ENCODE measurements at places on chromosomes 12 and 14.

DNA sequence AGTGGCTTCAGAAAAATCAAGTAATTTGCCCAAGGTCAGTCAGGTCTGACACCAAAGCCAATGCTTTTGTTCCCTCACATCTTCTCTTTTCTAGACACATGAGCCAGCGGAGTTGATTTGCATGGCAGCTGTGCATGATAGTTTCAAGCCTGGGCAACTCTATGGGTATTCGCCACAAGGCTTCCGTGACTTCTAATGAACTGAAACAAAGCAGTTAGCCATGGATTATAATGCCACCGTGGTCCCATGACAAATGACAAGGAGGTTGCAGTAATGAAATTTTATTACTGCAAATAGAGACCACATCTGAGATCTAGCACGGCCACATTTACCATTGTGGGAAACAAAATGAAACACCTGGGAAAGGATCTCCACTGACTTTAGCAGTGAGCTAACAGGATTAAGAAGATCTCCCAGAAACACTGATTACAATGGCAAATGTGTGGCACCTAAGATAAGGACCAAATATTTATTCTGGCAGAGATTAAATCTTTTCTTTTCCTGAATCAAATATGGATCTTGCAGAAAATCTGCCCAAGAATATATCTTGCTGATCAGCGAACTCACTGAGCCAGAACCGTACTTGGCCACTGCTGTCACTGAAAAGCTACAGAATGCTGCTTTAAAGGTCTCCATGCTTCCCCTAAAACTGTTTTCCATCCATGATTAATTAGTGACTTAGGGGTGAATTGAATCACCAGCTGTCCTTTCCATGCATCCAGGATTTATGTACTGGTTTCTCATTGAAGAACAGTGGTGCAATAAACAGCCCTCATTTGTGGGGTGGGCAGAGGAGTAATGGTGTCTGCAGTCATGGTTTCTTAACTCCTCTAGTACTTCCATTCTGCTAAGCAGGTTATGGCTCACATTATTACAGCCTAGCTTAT lies 551.0 kb downstream of the DIO2 start:
- no peak for DNase-seq

GRCh38 chr12:96400631-96401075 lies 414 bp upstream of the CDK17 start:
- DNase-seq: no peak

- DNase-seq: no peak
Measured at GRCh38 chr12:40734276-40734675, 42.0 kb downstream of the CNTN1 start.

GRCh38 chr14:90606434-90606833 lies 209.6 kb downstream of the CALM1 start:
- no peak for DNase-seq

- DNase-seq: no peak
Measured at GRCh38 chr12:88633312-88633711, 53.0 kb upstream of the KITLG start.

DNA sequence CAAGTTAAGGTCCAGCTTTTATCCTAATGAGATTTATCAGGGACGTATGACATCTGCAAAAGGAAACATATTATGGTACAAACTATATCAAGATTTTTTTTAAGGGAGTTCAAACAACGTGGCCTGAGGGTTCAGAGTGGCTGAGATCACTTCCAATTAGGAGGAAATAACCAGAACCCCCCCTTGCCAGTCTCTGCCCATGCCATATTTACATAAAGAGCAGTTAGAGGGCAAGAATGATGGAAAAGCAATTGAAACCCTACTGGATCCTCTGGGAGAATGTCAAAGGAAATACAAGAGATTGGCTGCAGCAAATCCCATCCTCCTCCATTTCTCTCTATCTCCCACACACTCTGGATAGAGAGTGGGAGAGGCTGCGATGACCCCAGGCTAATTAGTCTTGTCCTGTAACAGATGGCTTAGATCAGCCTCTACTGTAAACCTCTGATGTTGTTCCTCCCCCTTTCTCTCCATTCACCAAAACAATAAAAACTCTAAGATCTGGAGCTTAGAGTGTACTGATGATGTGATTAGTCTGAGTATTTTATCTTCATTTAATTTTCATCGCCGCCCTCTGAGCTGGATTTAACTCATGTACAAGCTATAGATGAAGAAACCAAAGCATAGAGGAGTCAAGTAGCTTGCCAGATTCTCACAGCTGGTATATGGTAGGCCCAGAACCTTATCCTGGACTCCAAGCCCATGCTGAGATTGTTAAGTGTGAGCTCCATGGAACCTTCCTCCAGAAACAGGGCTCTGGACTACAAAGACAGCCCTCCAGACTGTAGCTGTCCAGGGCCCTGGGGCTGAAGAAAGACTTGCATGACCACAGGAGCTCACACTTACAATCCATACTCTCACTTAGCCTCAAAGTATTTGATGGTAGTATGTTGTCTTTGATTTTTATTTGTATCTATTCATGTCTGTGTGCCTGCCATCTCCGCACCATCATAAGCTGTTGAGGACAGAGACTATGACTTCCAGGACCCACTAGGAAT lies 54.1 kb upstream of the GNG2 start:
- DNase-seq: no peak

GRCh38 chr12:93537769-93538168 lies 34.7 kb upstream of the SOCS2 start:
- DNase-seq: no peak

DNA sequence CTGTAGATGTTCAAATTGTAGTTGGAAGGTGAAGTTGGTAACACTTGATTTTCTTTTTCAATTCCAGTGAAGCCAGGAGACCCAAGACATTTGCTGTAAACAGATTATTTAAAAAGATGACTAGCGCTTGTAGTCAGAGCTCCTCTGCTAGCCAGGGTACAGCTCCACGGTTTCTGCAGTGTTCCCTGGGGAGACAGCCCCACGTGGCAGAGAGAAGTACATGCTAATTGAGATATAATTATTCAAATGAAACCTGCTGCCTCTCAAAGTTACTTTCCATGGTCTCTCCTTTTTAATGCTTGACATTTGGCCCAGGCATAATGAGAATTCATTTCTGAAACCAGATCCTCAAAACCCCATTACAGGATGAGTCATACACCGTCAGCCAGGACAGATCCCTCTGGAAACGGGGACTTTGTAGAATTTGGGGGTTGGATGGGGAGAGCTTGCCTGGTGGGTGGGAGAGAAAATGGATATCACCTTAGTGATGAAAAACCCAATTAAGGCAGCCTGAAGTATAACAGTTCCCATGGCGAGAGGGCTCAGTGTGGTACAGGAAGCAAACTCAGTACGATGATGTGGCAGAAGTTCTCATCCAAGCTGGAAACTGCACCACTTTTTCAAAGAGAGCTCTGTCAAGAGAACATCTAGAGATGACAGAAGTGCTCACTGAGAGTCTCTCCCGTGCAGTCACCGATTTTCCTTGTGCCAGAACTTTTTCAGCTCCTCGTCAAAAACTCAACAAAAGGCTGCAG lies 637.7 kb upstream of the TMEM132C start:
- no peak for DNase-seq

DNA sequence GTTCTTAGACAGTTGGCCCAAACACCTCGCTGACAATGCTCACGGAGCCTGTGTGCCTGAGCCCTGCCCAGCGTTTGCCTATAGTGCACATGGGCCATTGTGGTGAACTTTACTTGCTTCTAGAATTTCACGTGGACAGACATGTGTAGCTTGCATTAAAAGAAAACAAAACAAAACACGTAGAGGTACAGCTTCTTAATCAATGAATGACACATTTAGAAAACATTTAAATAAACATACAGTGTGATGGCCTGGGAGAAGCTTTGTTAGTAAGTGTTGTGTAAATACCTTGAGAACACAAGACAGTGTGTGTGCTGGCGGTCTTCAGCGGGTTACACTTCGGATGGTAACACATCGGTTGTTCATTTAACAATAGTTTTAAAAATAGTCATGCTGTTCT lies 38.1 kb downstream of the SMOC1 start:
- DNase-seq: no peak

DNA sequence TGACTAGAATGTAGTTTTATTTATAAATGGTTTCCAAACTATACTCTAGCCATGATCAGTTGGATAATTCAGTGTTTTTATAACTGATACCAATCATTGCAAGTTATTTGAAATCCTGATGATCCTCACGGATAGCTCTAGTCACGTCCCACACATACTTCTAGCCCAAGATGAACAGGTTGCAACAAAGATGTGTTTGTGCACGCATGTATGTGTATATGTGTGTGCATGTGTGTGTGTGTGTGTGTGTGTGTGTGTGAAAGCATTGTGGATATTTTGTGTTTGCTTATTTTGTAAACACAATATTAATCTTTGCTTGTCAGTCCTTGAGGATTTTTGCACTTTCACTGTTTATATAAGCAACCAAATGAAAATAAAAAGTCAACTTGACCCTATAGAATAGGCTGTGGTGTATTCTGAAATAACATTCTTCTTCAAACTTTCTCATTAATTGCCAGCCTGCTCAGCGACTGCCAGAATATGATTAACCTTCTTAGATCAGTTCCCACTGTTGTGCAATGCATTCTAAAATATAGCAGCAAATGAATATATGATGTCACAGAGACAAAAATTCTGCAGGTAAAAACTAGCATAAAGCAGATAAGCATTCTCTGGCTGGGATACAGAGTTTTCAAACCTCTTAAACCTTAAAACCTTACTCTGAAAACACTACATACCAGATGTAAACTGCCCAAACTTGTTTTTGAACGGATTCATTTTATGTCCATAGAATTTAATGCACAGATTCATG lies 48.8 kb upstream of the HIF1A start:
- no peak for DNase-seq

DNA sequence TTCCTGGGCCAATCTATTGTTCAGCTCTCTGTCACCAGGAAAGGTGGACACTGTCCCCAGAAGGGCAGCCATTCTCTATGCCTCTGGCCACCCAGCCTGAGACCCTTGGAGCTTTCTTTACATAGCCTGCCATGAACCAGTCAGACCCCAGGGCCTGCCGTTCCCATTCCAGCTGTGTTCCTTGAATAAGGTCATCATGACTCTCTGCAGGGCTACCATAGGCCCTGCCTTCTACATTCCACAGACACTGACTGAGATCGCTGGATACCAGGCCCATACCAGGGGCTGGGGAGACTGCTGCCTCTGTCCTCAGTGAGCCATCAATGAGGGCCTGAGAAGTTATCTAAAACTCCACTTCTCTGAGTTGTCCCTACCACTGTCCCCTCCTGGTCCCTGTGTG lies 75.5 kb downstream of the SYNE3 start:
- no peak for DNase-seq

- DNase-seq: no peak
Measured at GRCh38 chr14:59754256-59754655, 116.3 kb downstream of the RTN1 start.

GRCh38 chr14:105039458-105040205 lies 18.7 kb upstream of the CDCA4 start:
- DNase-seq: no peak

DNA sequence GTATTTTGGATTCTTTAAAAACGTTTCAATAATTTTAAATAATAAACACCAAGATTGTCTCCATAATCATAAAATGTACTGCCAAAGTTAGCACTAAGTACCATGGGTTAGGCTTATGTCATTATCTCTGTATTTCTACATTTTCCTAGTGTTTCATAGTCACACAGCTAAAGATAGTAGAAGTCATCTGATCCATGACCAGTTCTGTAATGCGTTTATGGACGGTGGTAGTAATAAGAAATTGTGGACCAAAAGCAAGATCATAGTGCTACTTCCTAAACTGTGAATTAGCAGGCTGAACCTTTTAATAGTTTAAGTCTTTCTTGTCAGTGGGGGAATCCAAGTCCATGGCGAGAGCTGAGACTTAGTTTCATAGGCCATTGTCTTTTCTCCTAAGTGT lies 142.1 kb downstream of the AKAP6 start:
- no peak for DNase-seq

- no peak for DNase-seq
Measured at GRCh38 chr12:77847060-77847541, 16.4 kb downstream of the NAV3 start.

- no peak for DNase-seq
Measured at GRCh38 chr12:116628989-116629388, 69.8 kb downstream of the MAP1LC3B2 start.

Data from stimulated activated CD8-positive, alpha-beta memory T cell treated with anti-CD3 and anti-CD28 coated beads, Interleukin-2, amount 100 ng/mL, for 1 hour (primary cell).